Activated CD4-positive, alpha-beta T cell treated with anti-CD3 and anti-CD28 coated beads, Interleukin-2, Interleukin-6, amounts not matched to agents 100 ng/mL and 50 ng/mL, durations not matched to agents 16 hours and 8 hours (primary cell): ENCODE measurements at places on chromosomes 1 and 21.

DNA sequence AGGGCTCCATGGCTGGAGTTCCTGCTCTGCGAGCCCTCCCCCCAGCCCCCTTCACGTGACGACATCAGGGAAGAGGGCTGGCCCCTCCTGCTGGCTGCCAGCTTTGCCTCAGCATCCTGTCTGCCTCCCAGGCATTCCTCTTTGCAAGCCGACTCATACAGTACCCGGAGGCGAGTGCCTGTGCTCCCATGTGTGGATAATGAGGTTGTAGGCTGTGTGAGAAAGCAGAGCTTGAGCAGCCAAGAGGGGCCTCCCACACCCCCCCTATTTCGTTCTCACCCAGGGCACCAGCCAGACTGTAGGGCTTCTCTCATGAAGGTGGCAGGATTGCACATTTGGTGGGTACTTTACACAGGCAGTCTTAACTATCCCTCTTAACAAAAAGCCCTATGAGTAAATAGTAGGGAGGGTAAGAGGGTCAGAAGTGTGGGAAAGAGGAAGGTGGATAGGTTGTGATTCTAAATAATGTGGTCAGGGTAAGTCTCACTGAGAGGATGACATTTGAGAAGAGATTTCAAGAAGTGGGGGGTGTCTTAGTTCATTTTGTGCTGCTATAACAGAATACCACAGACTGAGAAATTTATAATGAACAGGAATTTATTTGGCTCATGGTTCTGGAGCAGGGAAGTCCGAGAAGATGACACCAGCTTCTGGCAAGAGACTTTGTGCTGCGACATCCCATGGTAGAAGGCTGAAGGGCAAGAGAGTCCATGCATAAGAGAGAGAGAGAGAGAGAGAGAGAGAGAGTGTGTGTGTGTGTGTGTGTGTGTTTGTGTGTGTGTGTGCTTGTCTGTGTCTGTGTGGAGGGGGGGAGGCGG lies 113.5 kb downstream of the OMA1 start:
- DNase-seq, result no peak

GRCh38 chr1:227357927-227358302 lies 39.6 kb upstream of the CDC42BPA start:
- no peak for DNase-seq

GRCh38 chr1:224098007-224098406 lies 15.9 kb upstream of the FBXO28 start:
- DNase-seq, result no peak

DNA sequence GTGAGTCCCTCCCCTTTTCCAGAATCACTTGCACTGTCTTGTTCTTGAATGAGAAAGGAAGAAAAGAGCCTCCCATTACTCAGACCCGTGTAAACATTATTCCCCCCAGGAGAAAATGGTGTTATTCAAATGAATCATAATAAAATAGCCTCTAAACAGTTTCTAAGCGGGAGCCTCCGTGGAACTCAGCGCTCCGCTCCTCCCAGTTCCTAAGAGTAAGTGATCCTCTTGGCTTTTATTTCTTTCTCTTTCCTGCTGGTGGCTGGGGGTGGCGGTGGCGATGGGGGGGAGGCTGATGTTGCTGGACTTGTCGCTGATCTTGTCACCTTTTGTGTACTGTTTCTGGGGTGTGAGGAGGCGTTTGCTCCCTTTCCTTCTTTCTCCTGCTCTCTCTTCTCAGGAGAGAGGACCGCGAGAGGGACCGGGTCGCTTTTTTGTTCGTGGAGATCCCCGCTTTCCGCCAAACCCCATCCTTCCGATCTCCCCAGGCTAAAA lies 781 bp downstream of the PROX1 start:
- DNase-seq, result no peak

GRCh38 chr1:63772876-63773275 lies 941 bp upstream of the ROR1 start:
- no peak for DNase-seq

DNA sequence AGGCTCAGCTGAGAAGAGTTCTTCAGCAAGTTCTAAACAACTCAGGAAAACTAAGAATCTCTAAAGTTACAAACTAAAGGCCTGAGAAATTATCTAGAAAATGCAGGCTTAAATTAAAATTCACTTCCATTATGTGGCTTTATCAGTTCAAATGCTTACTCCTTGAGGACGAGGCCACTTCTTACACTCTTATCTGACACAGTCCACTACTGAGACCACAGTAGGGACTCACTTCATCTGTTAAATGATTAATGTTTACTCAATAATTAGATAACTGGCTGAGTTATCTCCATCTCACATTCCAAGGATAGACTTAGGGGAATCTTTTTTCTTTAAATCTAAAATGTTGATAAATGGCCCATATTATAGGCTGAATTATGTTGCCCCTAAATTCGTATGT lies 1.6 kb downstream of the C1orf141 start:
- no peak for DNase-seq

GRCh38 chr21:44955798-44956175 lies 16.0 kb downstream of the SLX9 start:
- no peak for DNase-seq

GRCh38 chr1:234970731-234971476 lies 157.7 kb downstream of the TOMM20 start:
- peak; percentile 67 for DNase-seq

- DNase-seq, result no peak
Measured at GRCh38 chr1:201198598-201198997, 8.0 kb downstream of the IGFN1 start.

- peak; percentile 37 for DNase-seq
Measured at GRCh38 chr1:154557939-154558719, at the start of gene UBE2Q1. Gene UBE2Q1, minus strand, starts transcription at chr1:154558662. Its CDS starts 109 bp downstream, at chr1:154558553.

DNA sequence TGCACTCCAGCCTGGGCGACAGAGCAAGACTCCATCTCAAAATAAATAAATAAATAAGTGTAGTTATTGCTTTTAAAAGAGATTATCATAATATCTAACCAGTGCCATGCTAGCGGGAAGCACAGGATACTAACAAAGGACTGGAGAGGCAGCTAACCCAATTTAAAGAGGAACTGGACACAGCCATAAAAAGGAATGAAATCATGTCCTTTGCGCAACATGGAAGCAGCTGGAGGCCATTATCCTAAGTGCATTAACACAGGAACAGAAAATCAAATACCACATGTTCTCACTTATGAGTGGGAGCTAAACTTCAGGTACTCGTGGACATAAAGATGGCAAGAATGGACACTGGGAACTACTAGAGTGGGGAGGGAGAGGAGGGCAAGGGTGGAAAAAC lies 54.9 kb downstream of the TM2D1 start:
- no peak for DNase-seq

DNA sequence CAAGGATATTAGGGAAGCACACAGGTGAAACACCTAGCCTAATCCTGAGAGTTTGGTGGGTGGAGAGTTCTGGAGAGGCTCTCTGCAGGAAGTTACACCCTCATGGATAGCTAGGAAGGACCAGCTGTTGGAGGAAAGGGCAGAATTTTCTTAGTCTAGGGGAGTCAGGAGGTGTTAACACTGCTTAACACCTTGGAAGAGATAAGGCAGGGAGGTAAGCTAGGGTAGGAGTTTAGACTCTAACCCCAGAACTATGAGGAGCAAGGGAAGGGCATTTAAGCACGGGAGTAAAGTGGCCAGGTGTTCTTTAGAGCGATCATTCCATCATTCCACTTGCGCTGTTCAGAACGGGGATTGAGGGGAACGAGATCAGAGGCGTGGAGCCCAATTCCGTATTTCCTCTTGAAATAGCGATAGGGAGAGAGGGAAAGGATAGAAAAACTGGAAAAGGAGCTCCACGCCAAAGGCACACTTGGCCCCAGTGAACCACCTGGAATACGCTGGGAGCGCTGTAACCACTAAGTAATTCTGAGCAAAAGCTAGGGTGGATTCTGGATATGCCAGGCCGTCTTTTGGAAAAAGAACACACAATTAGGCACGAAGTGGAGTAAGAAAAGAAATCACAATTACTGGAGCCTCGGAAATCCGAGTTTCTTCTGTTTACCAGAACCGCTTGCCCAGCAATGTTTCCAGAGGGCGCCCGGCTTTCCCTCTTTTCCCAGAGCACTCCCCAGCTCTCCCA lies 1.5 kb upstream of the GPR137B start:
- DNase-seq, result no peak

- DNase-seq, result no peak
Measured at GRCh38 chr1:184986250-184986649, 11.9 kb upstream of the NIBAN1 start.

- DNase-seq, result no peak
Measured at GRCh38 chr1:6868660-6869380, 83.6 kb downstream of the CAMTA1 start.

GRCh38 chr1:116679091-116679827 lies 11.7 kb upstream of the IGSF3 start:
- no peak for DNase-seq

GRCh38 chr1:186648613-186649012 lies 31.6 kb downstream of the PTGS2 start:
- no peak for DNase-seq

DNA sequence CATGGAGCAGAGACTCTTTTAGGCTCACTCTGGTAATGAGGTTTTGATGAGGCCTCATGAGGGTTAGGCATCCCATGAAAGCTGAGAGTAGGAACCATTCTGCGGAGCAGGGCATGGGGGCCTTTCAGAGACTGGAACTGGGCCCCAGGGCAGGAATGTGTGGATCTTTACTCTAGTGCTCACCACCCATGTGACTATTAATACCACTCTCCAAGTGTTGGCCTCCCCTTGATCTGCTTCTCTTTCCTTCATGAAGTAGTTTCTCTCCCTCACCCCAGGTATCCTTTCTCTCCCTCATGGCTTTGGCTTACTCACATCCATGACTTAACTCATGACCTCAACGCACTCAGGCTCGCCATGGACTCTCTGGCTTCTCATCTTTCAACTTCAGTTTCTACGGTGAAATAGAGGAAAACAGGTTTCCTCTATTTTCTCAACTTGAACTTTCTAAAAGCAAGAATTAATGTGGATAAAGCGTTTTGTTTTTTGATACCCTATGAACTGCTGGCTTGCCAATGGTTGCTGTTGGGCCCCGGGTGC lies 50.5 kb upstream of the GADD45A start:
- DNase-seq, result no peak

DNA sequence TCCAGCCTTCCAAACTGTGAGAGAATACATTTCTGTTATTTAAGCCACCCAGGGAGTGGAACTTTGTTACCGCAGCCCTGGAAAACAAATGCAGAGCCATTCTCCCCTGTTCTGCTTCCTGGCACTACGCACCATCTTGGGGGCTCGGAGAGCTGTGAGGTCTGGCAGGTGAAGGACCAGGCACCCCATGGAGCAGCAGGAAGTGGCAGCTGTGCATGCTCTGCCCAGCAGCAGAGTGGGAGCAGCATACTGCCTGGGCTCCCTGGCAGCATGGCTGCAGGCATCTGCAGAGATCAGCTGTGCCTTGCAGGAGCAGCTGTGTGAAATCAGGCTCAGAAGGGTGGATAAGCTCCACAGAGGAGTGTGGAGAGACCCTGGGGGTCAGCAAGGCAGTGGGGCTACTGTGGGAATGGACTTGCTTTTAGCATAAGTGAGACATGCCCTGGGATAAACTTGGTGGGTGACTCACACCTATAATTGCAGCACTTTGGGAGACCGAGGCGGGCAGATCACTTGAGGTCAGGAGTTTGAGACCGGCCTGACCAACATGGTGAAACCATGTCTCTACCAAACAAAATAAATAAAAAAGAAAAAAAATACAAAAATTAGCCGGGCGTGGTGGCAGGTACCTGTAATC lies 17.7 kb upstream of the ZSCAN20 start:
- DNase-seq, result no peak

DNA sequence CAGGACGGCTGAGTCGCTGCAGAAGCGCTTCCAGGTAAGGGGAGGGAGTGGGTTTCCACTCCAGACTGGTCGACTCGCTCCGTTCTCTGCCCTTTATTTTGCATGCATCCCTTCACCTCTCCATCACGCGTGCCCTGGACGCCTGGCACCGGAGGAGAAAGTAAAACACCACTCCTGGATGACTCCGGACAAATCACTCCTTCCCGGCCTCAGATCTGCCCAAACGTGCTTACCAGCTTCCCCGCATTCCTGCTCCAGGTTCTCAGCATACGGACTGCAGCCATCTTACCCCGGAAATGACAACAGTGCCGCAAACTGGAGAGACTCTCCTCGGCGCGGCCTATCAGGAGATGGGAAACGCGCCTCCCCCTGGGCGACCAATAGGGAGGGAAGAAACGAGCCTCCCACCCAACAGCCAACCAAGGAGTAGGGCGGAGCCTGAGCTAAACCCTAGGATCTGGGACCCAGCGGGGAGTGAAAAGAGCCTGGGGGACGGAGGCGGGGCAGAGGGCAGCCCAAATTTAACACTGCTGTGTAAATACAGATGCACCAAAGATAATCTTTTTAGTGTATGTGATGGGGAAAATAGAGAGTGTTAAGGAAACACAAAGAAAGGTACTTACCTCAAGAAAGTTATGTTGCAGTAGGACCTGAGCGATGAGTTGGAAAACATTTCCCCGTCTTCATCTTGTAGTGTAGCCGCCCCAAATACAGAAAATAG lies at the start of gene DBT:
Gene DBT (minus strand): TSS at position 298 of the 721 bp plus-strand sequence. CDS start 14 bp downstream, at position 284.
- peak; percentile 97 for DNase-seq
